Osteoblast (primary cell): ENCODE measurements at places on chromosomes 12 and 14. TPM values are rescaled to one million over a fixed set of nuclear protein-coding genes. Genes with fewer than 3 reads are reported as not detected.

TBX3 gene
- total RNA-seq: 11.9 and 14.1 TPM in 2 replicates

PNMA1 gene
- 40.1 and 40.2 TPM in 2 replicates for total RNA-seq

DNA sequence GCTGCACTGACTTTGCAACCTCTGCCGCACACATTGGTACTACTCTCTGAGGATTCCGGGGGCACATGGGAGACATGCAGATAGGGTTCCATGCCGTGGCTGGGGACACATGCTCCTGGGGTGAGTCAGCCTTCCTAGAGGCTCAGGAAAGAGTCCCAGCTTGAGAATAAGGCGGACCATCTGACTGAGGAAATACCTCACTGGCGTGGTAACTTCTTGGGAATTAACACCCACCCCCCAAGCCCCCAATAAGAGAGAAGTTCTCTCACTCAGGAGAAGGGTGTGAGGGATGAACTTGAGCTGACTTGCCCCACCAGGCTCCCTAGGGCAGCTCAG is 23.2 kb downstream of the PLXNC1 start:
- peaks cover 28% of the 10 kb centered on the region for H3K27me3 ChIP-seq
- H3K4me3 ChIP-seq: no peak overlapping the region
- H3K27ac ChIP-seq: no peak overlapping the region
- peaks cover 29% of the 10 kb centered on the region for H3K4me1 ChIP-seq

RNASE13 gene
- total RNA-seq: not detected in 2 replicates

GRCh38 chr12:103884316-103884715 is 43.3 kb upstream of the NT5DC3 start:
- H3K4me1 ChIP-seq: peaks cover 3% of the 10 kb centered on the region
- H3K36me3 ChIP-seq: no peaks in the 10 kb centered on the region
- no peak overlapping the region for H3K4me3 ChIP-seq
- DNase-seq: peak; percentile 36

DNA sequence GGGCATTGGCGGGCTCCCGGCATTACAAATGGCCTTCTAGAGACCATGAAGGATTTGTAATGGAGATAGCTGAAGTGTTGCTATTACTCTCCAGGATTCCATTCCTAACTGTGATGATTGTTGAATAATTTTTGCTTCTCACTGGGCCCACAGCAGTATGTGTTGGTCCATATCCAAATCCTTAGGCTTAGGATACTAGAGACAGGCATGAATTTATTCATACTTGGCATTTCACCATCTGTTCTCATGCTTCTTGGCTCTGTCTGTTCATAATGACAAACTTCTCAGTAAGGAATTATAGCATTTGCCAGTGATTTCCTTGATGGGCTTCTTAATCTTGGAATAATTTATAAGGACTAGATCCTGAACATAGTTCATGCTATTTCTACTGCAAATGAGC is 832.9 kb downstream of the C12orf50 start:
- H3K36me3 ChIP-seq: no peaks in the 10 kb centered on the region
- DNase-seq: no peak
- no peaks in the 10 kb centered on the region for H3K27me3 ChIP-seq
- no peaks in the 10 kb centered on the region for H3K4me1 ChIP-seq
- H3K4me3 ChIP-seq: no peak overlapping the region
- no peak overlapping the region for H3K27ac ChIP-seq

GRCh38 chr14:85223667-85224066 is 306.3 kb upstream of the FLRT2 start:
- no peaks in the 10 kb centered on the region for H3K36me3 ChIP-seq
- H3K4me3 ChIP-seq: no peak overlapping the region
- no peak overlapping the region for H3K27ac ChIP-seq
- no peaks in the 10 kb centered on the region for H3K27me3 ChIP-seq
- no peaks in the 10 kb centered on the region for H3K4me1 ChIP-seq
- no peak for DNase-seq

- H3K27me3 ChIP-seq: no peaks in the 10 kb centered on the region
- DNase-seq: no peak
- H3K4me1 ChIP-seq: no peaks in the 10 kb centered on the region
- no peak overlapping the region for H3K4me3 ChIP-seq
These were observed 21.2 kb downstream of the POLR3B start for GRCh38 chr12:106378788-106379187.

GRCh38 chr12:74538491-74539258 is 1.0 kb downstream of the ATXN7L3B start:
- no peaks in the 10 kb centered on the region for H3K27me3 ChIP-seq
- peak overlapping the region; percentile 99 for H3K4me3 ChIP-seq
- peak overlapping the region; percentile 99 for H3K27ac ChIP-seq
- H3K4me1 ChIP-seq: peaks cover 31% of the 10 kb centered on the region
- peaks cover 7% of the 10 kb centered on the region for H3K36me3 ChIP-seq
- peak; percentile 51 for DNase-seq

PAPLN gene
- 5.3 and 5.8 TPM in 2 replicates for total RNA-seq

GRCh38 chr12:58858030-58858429 is 62.3 kb downstream of the LRIG3 start:
- H3K36me3 ChIP-seq: no peaks in the 10 kb centered on the region
- no peak overlapping the region for H3K4me3 ChIP-seq
- H3K27ac ChIP-seq: no peak overlapping the region

GRCh38 chr12:7122811-7123769 is 5.6 kb downstream of the RBP5 start:
- H3K4me1 ChIP-seq: no peaks in the 10 kb centered on the region
- H3K4me3 ChIP-seq: no peak overlapping the region
- no peaks in the 10 kb centered on the region for H3K36me3 ChIP-seq
- H3K27me3 ChIP-seq: no peaks in the 10 kb centered on the region
- DNase-seq: no peak
- H3K27ac ChIP-seq: no peak overlapping the region

FLRT2 gene
- total RNA-seq: 39.1 and 46.3 TPM in 2 replicates

HOXC5 gene
- total RNA-seq: 1.8 and 2.1 TPM in 2 replicates

UNG gene
- 38.0 and 41.8 TPM in 2 replicates for total RNA-seq

DNA sequence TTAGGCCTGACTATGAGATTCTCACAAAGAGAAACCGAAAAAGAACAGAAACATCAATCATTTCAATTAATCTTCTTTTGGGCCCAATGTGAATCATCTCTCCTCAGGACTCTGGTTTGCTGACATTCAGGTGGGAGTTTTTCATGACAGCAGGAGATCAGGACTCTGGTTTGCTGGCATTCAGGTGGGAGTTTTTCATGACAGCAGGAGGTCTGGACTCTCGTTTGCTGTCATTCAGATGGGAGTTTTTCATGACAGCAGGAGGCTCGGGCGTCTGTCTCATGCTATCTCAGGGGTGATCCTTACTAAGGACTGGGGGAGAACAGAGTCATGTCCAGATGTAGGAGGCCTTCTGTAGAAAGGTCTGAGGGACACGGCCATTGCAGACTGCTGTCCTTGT is 40.1 kb upstream of the PARP11 start:
- H3K4me3 ChIP-seq: no peak overlapping the region
- H3K4me1 ChIP-seq: peaks cover 3% of the 10 kb centered on the region
- no peak overlapping the region for H3K27ac ChIP-seq

DNA sequence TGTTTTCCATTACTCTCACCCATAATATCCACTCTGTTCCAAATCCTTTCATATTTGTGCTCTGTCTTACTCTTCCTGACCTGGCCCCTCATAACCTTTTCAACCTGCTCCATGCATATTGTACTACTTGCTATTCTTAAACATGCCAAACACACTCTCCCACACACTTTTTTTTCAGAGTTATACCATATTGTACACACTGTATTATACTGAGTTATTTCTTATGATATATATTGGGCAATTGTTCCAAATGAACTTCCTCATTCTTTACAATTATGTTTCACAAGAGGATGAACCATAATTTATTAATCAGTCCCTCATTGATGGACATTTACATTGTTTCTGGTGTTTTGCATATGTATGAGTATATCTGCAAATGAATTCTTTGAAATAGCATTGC is 18.5 kb downstream of the ATL1 start:
- no peaks in the 10 kb centered on the region for H3K36me3 ChIP-seq
- no peak overlapping the region for H3K27ac ChIP-seq
- H3K4me1 ChIP-seq: no peaks in the 10 kb centered on the region
- H3K4me3 ChIP-seq: no peak overlapping the region
- no peak for DNase-seq

GRCh38 chr12:112216223-112216622 is 90.9 kb downstream of the TRAFD1 start:
- no peak overlapping the region for H3K27ac ChIP-seq
- no peak for DNase-seq
- H3K36me3 ChIP-seq: peaks cover 33% of the 10 kb centered on the region

DNA sequence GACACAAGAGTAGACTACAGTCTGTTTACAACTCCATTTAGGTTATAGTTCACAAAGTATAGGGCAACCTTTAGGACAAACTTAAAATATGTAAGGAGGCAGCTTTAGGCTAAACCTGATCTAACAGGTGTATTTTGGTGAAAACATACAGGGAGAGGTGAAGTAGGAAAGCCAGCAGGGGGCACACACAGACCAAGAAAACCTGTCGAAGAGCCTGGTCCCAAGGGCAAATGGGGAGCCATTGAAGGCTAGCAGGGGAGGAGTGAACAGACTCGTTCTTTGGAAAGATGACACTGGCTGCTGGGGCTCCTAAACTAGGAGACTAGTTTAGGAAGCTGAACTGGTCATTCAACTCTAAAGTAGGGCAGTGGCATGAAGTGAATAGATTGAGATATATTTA is 138.8 kb upstream of the WSCD2 start:
- no peak for DNase-seq
- no peaks in the 10 kb centered on the region for H3K4me1 ChIP-seq
- H3K36me3 ChIP-seq: no peaks in the 10 kb centered on the region

GRCh38 chr14:89702876-89703200 is 251.7 kb downstream of the EFCAB11 start:
- no peak overlapping the region for H3K27ac ChIP-seq
- no peak overlapping the region for H3K4me3 ChIP-seq
- no peak for DNase-seq
- peaks cover 12% of the 10 kb centered on the region for H3K4me1 ChIP-seq
- peaks cover 3% of the 10 kb centered on the region for H3K27me3 ChIP-seq

OTUB2 gene
- 1.2 and 1.4 TPM in 2 replicates for total RNA-seq

- H3K4me3 ChIP-seq: no peak overlapping the region
- H3K4me1 ChIP-seq: no peaks in the 10 kb centered on the region
- H3K27me3 ChIP-seq: no peaks in the 10 kb centered on the region
- no peak overlapping the region for H3K27ac ChIP-seq
These were observed 164.2 kb downstream of the CHST11 start for GRCh38 chr12:104620837-104621531.

B3GNT4 gene
- total RNA-seq: not detected in 2 replicates

DNA sequence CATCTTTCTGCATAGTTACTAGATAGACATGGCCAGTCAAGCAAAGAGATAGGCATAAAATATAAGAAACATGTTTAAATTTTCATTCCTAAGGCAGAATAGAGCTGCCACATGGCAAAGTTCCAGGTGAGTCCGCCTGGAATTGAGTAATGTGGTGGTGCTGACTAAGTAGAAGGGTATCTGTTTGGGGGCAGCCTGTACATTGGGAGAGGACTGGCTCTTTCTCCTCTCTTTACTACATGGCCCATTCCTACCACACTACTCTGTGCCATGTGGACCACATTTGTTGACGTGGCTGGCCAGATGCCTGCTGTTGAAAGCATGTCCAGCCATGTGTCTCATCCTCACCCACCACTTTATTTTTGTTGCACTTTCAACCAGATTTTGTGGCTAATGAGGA is 354.0 kb downstream of the ETNK1 start:
- peak; percentile 85 for DNase-seq
- H3K27me3 ChIP-seq: no peaks in the 10 kb centered on the region
- no peaks in the 10 kb centered on the region for H3K36me3 ChIP-seq
- no peak overlapping the region for H3K4me3 ChIP-seq
- H3K4me1 ChIP-seq: peaks cover 24% of the 10 kb centered on the region

DNA sequence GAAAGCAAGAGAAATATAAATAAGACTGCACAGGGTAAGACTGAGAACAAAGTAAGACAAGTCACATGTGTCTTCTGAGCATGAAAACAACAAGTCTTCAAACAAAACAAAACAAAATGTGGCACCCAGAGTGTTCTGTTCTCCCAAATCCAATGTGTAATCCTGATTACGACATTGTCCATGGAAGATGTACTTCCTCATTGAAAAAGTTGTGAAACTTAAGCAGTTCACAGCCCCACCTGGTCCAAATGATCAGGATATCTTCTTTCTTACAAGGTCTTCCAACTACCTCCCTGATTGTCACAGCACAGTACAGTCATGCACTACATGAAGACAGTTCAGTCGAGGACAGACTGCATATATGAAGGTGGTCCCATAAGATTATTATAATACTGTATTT is 23.3 kb upstream of the NEK9 start:
- DNase-seq: no peak
- no peak overlapping the region for H3K4me3 ChIP-seq
- H3K36me3 ChIP-seq: peaks cover 19% of the 10 kb centered on the region
- peaks cover 8% of the 10 kb centered on the region for H3K4me1 ChIP-seq
- no peaks in the 10 kb centered on the region for H3K27me3 ChIP-seq

CD4 gene
- total RNA-seq: 10.9 and 15.0 TPM in 2 replicates

DNA sequence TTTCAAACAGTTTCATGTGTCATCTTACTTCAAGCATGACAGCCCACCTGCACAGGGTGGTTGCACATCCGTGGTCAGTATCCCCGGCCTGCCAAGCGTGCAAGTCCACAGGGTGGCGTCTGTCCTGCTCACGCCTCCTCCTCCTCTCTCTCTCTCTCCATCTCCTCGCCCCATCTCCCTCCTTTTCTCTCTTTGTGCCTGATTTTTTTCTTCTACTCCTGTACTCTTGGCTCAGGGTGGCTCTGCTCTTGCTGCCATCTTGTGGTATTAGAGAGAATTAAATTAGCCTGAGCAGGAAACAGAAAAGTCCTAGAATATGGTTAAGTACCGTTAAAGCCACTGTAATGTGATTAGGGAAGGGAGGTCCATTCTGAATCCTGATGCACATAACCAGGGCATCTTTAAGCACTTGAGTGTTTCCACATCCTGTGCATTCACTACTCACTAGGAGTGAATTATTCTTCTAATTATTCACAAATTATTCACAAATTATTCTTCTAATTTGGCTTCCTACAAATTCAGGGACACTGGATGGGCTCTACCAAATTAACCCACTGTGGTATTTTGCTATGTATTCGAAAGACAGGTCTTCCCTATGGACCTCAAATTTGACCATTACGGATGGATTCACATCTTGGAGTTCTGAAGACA is 25.5 kb upstream of the DTX1 start:
- DNase-seq: no peak
- H3K36me3 ChIP-seq: no peaks in the 10 kb centered on the region
- no peak overlapping the region for H3K27ac ChIP-seq
- no peak overlapping the region for H3K4me3 ChIP-seq
- H3K4me1 ChIP-seq: no peaks in the 10 kb centered on the region
- no peaks in the 10 kb centered on the region for H3K27me3 ChIP-seq

DNA sequence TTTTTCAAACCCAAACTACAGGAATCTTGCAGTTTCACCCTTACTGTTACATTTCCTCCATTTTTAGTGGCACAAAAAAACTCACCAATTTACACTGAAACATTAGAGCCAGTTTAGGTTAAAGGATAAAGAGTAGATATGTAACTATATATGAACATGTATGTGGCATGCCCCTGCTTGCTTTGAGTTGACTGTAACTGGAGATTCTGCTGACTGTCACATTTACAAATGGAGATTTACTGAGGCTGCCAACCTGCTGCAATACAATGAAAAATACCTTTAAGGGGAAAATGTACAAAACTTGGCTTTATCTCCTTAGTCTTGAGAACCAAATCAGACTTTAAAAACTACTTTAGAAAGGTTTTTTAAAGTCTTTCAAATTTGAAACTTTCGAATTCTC is 28.3 kb downstream of the STON2 start:
- H3K4me1 ChIP-seq: no peaks in the 10 kb centered on the region
- H3K27ac ChIP-seq: no peak overlapping the region
- no peaks in the 10 kb centered on the region for H3K27me3 ChIP-seq
- DNase-seq: no peak
- H3K36me3 ChIP-seq: no peaks in the 10 kb centered on the region

GRCh38 chr14:76918256-76918781 is 92.1 kb downstream of the LRRC74A start:
- H3K4me3 ChIP-seq: peak overlapping the region; percentile 24
- no peaks in the 10 kb centered on the region for H3K27me3 ChIP-seq

- peak overlapping the region; percentile 52 for H3K4me3 ChIP-seq
- no peaks in the 10 kb centered on the region for H3K27me3 ChIP-seq
- peak overlapping the region; percentile 18 for H3K27ac ChIP-seq
- no peaks in the 10 kb centered on the region for H3K36me3 ChIP-seq
These were observed 59.7 kb downstream of the PLXNC1 start for GRCh38 chr12:94207849-94208621.
